ENCODE measurements at places on chromosomes 1 and 21.

DNA sequence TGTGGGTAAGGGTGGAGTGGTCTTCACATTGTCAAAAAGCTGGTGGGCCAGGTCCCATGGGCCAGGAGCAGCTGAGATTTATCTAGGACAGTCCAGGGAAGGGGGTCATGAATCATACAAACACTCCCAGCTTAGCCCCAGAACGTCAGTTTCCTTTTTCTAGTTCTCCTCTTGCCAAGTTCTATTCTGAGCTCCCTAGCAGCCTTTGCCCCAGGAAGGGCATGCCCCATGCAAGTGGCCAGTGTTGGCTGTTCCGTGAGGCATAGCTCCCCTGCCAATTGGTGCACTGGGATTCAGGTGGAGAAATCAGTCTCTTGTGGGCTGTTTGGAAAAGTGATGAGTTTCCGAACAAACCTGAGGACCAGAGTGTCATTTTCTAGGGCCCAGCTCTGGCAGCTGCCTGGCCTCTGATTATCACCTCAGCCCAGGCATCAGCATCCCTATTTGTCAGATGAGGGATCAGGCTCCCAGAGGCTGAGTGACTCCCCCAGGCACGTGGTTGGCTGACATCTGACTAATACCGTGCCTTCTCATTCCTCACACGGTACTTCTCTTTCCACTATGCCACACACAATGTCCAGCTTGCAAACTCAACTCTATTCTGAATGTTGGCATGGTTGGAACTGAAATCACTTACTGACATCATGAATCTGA is 14.2 kb upstream of the MYOM3 start:
- no peak for DNase-seq

DNA sequence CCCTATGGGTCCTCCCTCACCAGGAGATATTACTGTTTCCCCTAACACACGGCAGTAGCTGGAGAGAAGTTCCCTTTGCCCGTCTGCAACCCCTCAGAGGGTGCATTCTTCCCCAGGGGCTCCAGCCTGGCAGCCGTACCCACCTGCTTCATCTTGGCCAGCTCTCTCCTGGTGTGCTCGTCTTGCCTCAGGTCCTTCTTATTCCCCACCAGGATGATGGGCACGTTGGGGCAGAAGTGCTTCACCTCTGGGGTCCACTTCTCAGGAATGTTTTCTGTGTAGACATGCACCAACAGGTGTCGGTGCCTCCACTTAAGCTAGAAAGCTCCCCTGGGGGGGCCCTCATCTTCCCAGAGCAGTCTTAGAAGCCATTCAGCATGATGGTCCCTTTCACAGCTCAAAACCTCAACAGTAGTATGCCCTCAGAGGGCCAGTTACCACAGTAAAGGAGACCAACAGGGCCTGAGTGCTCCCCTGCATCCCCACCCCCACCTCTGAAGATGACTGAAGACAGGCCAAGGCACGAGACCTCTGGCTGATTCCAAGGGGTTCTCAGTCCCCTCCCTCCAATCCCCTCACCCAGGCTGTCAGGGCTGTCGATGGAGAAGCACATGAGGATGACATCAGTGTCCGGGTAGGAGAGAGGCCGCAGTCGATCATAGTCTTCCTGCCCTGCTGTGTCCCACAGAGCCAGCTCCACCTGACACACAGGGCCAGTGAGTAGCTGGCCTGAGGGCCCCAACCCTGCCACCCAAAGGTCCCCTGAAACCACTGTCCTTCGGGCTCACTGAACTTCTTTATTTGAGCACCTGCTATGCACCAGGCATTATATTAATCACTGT is 4.3 kb downstream of the RHOC start:
- DNase-seq, result no peak

GRCh38 chr21:41703857-41704501 is 62.9 kb downstream of the RIPK4 start:
- DNase-seq, result no peak

- DNase-seq, result no peak
Measured at GRCh38 chr21:31501926-31502325, 157.6 kb upstream of the SOD1 start.

All from keratinocyte (primary cell).